ENCODE measurements at places on chromosomes 13 and 19. TPM values are rescaled to one million over a fixed set of nuclear protein-coding genes. Genes with fewer than 3 reads are reported as not detected.

The ZSCAN1 gene
- not detected for total RNA-seq

The MBD3L2 gene
- not detected for total RNA-seq

The SOX1 gene
- total RNA-seq = not detected

The SRRM5 gene
- 0.64 TPM for total RNA-seq

The DPY19L3 gene
- 40.0 TPM for total RNA-seq

The KL gene
- not detected for total RNA-seq

The NLRP11 gene
- total RNA-seq = not detected

The RRAS gene
- total RNA-seq = 5.6 TPM

The SIAH3 gene
- not detected for total RNA-seq

The ELANE gene
- total RNA-seq = not detected

The ACER1 gene
- total RNA-seq = not detected

The GGN gene
- 0.34 TPM for total RNA-seq

The ZNF83 gene
- 92.3 TPM for total RNA-seq

The PCSK4 gene
- total RNA-seq = 1.3 TPM

The CASP14 gene
- total RNA-seq = not detected

The ZNF723 gene
- not detected for total RNA-seq

The GNA15 gene
- total RNA-seq = not detected

The KLK3 gene
- total RNA-seq = not detected

The RASGRP4 gene
- total RNA-seq = not detected

The XAB2 gene
- 62.7 TPM for total RNA-seq

The RGS9BP gene
- 0.25 TPM for total RNA-seq

The OR4F17 gene
- total RNA-seq = not detected

The TEAD2 gene
- total RNA-seq = 12.0 TPM

The DHDH gene
- not detected for total RNA-seq

The APLP1 gene
- total RNA-seq = not detected

The PGLYRP1 gene
- not detected for total RNA-seq

The EBI3 gene
- total RNA-seq = 15.6 TPM

The AZU1 gene
- total RNA-seq = 0.70 TPM

The ZNF541 gene
- not detected for total RNA-seq

The OR10H1 gene
- total RNA-seq = 0.07 TPM

Data from B cell (primary cell).